Activated CD8-positive, alpha-beta memory T cell treated with anti-CD3 and anti-CD28 coated beads for 1 hour (primary cell): ENCODE measurements at places on chromosomes 12 and 14.

- DNase-seq, result no peak
These were observed 84.7 kb upstream of the FRMD6 start for GRCh38 chr14:51566831-51567582.

DNA sequence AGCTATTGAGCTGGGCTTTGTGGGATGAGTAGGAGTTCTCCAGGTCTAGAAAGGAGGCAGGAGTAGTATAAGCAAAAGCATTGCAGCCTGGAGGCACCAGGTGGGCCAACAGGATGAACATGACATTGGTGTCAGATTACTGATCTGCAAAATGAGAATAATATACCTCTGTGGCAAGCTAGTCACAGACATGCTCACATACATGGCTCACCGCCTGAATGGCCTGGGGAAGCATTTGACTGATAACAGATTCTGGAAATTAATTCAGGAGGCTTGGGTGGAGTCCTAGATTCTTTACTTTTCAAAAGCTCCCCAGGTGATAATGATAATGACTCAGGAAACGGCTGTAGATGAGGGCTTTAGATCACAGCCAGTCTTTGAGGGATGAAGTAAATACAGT, 709 bp downstream of the TCL1B start:
- DNase-seq, result no peak

GRCh38 chr14:52834440-52834842, 43.0 kb upstream of the GNPNAT1 start:
- no peak for DNase-seq

DNA sequence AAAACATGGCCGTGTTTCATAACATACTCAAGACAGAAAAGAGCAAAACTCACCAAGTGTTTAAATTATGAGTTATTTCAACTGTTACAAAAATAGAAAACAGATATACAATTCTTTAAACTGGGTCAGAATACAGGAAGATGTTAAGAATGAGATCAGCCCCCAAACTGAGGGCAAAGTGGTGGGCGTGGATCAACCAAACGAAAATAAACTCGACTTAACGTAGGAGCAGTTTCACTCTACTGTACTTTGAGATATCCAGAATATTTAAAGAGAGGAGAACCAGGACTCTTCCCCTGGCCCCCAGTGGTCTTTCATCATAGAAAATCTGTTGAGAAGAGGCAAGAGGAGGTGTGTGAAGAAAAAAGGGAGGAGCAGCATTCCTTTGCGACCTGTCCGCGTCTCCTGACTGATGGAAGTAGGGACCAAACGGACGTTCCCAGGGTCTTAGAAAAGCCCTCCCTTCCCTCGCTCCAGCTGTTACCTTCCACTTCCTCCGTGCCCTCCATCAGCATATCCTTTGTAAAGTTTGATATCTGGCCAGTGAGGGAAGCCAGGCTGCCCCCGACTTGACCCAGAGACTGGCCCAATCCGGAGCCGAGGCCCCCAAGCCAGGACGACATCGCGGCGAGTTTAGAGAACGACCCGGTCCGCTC, 668 bp downstream of the TRIP11 start:
- no peak for DNase-seq

GRCh38 chr12:29032446-29032845, 116.6 kb upstream of the FAR2 start:
- no peak for DNase-seq

DNA sequence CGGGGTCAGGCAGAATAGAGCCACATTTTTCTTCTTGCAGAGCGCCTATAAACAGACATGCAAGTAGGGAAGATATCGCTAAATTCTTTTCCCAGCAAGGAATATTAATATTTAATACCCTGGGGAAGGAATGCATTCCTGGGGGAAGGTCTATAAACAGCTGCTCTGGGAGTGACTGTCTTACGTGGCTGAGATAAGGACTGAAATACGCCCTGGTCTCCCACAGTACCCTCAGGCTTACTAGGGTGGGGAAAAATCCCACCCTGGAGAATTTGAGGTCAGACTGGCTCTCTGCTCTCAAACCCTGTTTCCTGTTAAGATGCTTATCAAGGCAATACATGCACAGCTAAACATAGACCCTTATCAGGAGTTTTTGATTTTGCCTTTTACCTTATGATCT, 262.3 kb downstream of the CEP128 start:
- DNase-seq, result no peak

DNA sequence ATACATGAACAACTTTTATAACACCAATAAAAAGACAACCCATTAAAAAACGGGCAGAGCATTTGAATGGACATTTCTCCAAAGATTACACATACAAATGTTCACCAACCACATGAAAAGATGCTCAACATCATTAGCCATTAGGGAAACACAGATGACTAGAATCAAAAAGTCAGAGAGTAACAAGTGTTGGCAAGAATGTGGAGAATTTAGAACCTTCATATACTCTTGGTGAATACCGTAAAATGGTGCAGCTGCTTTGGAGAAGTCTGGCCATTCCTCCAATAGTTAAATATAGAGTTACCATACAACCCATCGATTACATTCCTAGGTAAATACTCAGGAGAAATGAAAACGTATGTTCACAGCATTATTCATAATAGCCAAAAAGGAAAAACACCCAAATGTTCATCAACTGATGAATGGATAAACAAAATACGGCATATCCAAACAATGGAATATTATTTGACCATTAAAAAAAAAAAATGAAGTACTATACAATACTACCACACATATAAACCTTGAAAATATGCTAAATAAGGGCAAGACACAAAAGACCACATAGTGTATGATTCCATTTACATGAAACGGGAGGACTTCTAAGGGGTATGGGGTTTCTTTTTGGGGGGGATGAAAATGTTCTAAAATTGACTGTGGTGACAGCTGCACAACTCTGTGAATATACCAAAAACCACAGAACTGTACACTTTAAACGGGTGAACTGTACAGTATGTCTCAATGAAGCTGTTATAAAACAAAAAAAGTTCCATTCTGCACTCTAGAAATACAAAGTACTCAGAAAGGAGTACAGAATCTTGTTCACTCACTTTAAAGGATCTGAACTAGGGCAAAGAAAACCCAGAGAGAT, 3.2 kb downstream of the CORO1C start:
- no peak for DNase-seq

DNA sequence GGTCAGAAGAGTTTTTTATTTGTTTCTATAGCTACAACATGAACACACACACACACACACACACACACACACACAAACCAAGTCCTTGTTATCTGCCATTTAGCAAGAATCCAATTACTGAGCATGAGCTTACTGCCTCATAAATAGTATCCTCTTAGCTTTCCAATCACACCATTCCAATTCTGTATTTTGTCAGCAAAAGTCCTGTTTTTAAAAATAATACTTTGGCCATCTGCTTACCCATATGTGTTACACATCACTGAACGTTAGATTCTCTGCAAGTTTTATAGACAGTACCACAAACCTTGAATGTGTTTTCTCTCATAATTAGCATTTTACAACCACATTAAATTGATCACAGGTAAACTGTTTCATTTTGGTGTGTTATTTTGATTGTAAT, 1905.4 kb upstream of the FLRT2 start:
- no peak for DNase-seq

GRCh38 chr14:99907761-99908652, 114.8 kb downstream of the EML1 start:
- no peak for DNase-seq

GRCh38 chr14:90782892-90783291, 33.3 kb downstream of the TTC7B start:
- no peak for DNase-seq

- DNase-seq, result no peak
These were observed 98.3 kb upstream of the CPNE8 start for GRCh38 chr12:39003541-39004155.

- DNase-seq, result no peak
These were observed 211.5 kb downstream of the PRKD1 start for GRCh38 chr14:29716150-29716549.

GRCh38 chr12:8594072-8594471, 18.6 kb downstream of the AICDA start:
- no peak for DNase-seq

DNA sequence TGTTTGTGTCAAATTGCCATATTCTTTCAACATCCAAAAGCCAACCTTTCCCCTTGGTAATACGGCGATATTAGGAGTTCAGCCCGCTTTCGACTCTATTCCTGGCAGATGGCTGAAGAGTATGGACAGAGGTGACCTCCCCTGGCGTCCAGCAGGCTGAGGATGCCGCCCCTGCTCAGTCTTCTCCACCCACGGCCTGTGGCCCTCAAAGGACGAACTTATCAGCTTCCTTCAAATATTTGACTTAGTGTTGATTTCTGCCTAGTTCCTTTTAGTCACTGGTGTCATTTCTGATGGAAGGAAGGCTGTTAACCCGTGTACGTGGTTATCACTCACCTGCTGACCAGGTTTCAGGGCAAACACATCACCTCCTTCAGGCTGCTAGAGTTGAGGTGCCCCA, 65.0 kb downstream of the TESC start:
- no peak for DNase-seq

- no peak for DNase-seq
These were observed 178.0 kb downstream of the RPAP3 start for GRCh38 chr12:47527816-47528215.

GRCh38 chr14:101226603-101227425, 323.3 kb upstream of the RTL1 start:
- DNase-seq, result no peak

DNA sequence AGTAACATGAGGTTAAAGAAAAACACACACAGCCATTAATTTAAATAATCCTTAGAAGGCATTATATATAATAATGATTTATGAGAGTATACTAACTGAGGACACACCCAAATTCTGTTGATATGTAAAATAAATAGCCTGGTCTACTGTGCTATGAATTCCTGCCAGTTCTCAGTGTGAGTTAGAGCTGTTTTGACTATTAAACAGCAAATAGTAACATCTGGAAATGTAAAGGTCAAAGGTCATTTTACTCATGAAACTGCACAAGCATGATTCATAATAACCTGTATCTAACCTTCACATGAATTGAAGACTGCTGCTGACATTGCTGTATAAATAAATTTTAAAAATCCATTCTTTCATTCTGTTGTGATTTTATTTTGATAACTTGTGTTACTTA, 966.7 kb downstream of the SLC6A15 start:
- no peak for DNase-seq

- no peak for DNase-seq
These were observed 2.2 kb downstream of the FRMD6 start for GRCh38 chr14:51653775-51654532.
